ENCODE measurements at places on chromosomes 4 and X.

DNA sequence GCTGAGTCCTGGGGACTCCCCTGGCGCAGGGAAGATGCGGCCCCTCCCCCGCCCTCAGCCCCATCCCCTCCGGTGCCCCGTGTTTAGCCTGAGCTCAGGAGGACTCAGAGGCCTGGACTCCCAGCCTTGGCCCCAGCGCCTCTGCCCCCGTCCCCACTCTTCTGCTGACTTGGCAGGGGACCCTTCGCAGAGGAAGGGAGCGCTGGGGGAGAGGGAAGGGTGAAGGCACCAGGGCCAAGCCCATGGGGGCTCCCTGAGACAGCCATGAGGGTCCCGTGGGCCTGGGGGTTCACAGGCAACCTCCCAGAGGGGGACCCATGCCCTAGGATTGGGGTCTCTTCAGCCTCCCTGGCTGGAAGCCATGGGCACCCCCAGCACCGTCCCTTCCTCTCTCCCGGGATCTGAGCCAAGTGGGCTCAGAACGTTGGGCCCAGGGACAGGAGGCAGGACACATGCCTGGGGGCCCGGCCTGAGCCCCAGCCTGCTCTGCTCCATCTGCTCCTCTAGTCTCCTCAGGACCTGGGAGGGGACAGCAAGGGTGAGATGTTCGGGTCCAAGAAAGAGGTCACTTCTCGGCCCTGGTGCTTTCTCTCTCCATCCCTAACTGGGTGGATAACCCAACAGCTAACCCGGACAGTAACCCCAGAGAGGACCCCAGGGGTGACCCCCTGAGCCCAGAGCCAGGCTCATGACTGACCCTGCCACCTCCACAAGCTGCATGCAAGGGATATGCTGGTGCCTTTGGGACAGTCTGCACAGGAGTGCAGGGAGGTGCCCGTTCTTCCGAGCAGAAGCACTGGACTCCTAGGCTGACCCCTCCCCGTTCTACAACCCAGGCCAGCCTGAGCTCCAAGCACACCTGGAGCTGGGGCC is 1.5 kb upstream of the CPLX1 start:
- no peak for DNase-seq

- DNase-seq = no peak
Measured at GRCh38 chr4:76078033-76078613, 3.6 kb downstream of the ART3 start.

- DNase-seq = no peak
Measured at GRCh38 chr4:24867766-24868296, 45.0 kb downstream of the CCDC149 start.

DNA sequence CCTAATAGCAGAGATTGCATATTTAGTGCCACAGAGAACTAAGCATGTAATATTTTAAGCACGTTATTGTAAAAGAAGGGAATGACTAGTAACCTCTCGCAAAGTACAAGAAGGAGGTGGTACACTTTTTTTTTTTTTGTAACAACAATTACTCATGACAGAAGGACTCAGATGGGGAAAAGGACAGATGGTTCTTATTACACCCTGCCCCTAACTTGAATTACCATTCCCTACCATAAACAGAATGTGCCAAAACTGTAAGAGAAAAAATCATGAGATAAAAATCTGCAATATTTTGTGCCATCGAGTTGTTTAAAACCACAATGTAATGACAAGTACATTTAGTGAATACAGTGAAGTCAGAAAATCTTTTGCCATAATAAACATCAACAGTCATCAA is 33.0 kb upstream of the RAPGEF2 start:
- DNase-seq = no peak

DNA sequence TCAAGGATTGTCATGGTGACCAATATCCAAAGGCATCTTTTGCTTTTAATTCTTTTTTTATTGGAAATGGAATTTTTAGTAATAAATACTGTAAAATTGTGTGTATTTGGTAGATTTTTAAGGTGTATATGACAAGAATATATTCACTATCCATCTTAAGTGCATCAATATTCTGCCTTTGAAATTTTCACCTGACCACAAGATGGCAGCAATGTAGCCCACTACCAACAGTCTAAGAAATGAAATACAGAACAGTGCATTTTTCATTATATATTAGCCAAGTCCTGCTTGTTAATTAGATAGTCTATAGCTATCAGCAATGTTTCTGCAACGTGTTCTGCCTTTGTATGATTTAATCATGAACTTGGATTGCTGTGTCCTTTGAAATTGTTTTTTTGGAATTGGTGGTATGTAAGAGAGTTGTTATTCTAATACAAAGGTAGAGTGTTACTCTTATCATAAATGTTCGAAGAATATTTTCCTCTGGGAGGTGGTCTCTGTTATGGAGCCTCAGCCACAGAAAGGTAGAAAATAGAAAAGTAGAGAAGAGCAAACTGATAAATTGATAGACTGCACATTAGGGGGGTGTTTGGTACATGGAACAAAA is 38.2 kb downstream of the HPGDS start:
- DNase-seq = peak; percentile 6

GRCh38 chrX:54560411-54560810 is 30.4 kb downstream of the GNL3L start:
- DNase-seq = no peak

DNA sequence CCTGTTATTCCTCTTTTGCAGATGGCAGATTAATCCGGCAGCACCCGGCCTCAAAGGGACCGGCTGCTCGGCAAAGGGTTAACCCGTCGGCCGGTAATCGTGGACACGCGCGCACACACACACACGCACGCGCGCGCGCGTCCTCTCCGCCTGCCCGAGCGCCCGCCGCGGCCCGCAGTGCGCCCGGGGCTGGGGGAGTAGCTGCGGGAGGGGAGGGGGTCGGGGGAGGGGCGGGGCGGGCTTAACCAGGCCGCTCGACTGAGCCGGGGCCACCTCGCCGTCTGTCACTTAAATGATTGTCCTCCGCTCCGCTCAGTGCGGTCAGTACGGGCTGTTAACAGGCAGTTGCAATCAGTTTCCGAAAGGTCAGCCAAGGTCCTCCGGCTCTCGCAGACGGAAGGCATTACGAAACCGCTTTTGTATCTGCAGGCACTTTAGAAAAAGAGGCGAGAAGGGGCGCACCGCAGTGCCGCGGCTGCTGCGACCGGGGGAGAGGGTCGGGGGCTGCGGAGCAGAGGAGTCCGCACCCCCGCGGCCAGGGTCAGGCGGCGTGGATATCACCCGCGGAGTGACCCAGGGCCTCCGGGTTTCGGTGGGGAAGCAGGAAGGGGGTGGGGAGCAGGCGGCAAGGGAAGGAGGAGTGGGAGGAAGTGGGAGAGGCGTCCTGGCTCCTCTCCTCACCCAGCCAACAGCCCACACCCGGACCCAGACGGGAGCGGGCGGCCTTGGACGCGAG is 57.3 kb upstream of the BCOR start:
- no peak for DNase-seq

- no peak for DNase-seq
Measured at GRCh38 chr4:19366916-19367315, 884.8 kb upstream of the SLIT2 start.

GRCh38 chr4:125352521-125352920 is 37.8 kb downstream of the FAT4 start:
- DNase-seq = no peak

- peak; percentile 0 for DNase-seq
Measured at GRCh38 chr4:55993994-55994663, 45.4 kb downstream of the CEP135 start.

GRCh38 chr4:39526765-39527295 is 409 bp downstream of the UGDH start:
- DNase-seq = no peak

DNA sequence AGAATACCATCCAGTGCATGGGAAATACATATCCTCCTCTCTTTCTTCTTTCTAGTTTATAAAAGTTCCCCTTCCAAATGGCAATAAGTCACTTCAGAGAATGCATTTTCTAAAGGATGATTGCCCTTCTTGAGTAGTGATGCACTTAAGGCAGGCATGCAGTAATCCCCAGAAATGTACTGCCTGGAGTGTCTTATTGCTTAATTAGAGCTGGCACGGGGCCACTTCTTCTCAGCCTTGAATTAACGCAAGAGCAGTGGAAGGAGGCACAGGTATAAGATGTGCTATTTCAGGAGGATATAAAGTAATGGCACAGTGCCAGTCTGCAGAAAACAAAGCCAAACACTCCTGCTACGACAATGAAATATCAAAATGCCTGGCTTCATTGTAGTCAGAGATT is 371.4 kb upstream of the FAM241A start:
- DNase-seq = no peak

DNA sequence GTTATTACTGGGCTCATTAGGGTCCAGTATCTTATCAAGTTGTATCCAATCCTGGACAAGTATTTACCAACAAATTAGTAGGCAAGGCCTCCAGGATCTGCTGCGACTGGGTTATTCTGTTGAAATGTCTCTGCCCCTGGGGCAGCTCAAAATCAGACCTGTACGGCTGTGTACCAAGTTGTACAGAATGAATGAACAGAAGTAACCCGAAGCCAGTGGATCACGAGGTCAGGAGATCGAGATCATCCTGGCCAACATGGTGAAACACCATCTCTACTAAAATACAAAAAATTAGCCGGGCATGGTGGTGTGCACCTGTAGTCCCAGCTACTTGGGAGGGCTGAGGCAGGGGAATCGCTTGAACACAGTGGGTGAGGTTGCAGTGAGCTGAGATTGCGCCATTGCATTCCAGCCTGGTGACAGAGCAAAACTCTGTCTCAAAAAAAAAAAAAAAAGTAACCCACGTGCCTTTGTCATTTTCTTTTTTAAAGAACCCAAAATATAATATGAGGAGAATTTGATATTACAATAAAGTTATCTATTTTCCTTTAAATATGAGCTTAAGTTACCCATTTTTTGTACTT is 127.3 kb downstream of the CBR4 start:
- DNase-seq = no peak

DNA sequence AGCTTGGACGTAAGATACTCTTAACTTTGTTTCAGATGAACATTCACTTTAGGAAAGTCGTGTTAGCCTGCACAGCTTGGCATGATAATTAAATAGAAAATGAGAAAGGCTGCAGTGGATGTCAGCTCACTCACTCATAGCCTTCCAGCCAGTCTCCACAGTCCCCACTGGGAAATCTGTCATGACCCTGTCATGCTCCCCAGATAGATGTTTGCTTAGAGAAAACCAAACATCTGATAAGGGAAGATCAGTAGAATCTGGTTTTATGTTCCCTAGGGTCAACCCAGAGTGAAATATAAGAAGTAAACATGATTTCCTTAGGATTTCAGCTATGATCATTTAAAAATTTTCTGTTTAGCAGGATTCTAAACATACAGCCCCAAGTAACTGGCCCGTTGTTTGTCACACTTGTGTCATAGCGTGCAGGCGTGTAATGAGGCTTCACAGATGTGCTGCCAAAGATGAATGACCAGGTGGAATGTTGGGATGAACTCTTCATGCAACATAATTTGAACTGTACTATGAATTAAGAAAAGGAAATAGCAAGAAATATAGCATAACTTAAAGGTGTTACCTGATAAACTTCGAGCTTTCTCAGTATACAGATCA is 180.1 kb downstream of the BANK1 start:
- DNase-seq = no peak

- no peak for DNase-seq
Measured at GRCh38 chr4:31045724-31046318, 325.7 kb downstream of the PCDH7 start.

GRCh38 chrX:118736394-118737010 is 9.1 kb downstream of the IL13RA1 start:
- DNase-seq = no peak
